ENCODE measurements at places on chromosomes 7 and 10.

- DNase-seq = no peak
Measured at GRCh38 chr7:15396210-15397158, 165.3 kb downstream of the AGMO start.

- DNase-seq = no peak
Measured at GRCh38 chr10:19483421-19483820, 332.8 kb upstream of the PLXDC2 start.

DNA sequence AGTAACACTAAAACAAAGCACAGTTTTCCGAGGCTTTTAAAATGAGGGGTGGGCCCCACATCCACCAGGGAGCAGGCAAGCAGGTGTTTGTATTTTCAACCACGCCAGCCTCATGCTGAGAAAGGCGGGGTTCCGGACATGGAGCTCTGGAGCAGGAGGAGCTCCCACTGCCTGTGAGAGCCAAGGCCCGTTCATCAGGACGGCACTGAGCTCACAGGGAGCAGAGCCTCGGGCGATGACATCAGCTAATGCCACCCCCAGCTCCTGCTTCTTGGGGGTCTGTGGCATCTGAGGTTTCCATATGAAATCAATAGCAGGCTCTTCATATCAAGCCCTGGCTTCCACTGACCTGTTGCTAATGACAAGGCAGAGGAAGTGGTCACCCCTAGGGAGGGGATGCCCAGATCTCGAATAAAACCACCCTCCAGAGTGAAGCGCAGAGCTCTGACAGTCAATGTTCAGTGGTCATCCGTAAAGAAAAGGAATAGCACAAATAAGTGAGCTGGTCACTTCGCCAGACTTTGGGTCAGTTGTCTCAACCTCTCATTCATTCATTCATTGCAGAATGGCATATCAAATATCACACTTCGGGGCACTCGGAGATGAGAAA lies 89.1 kb downstream of the TNS3 start:
- DNase-seq = no peak

- no peak for DNase-seq
Measured at GRCh38 chr10:132448248-132448731, 51.3 kb downstream of the PWWP2B start.

DNA sequence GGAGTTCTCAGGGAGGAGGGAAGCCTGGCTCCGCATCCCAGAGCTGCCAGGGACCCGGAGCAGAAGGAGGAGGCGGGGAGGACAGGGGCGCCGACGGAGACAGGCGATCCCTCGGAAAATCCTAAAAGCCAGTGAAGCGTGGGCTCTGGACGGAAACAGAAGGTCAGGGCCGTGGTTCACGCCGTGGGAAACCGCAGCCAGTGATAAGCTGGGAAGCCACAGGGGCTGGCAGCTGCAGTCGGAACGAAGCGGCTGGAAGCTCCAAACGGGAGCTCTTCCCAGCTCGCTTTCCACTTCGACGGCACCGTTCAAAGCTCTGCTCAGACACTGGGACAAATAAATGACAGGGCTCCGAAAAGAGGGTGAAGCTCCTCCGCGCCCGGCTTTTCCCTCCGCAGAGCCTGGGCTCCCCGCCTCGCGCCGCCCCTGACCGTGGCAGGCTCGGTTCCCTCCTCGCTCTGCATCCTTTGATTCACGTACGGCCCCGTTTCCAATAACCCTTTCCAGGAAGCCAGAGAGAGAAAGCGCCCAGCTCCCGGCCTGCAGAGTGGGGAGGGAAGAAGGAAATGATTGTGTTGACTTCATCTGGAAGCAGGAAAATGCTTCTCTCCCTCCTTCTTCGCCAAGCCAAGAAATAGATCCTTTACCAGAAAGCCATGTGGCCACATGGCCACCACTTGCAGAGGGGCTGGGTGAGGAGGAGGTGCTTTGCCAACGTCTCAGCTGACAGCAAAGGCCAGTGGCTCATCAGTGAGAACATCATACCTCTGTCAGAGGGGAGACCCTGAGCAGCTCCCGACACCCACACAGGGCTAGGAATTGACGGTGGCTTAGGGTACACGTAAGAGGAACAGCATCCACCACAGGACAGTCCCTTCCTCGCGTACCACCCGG lies 57.4 kb downstream of the ADRB1 start:
- no peak for DNase-seq

- no peak for DNase-seq
Measured at GRCh38 chr7:124552217-124552616, 213.4 kb downstream of the GPR37 start.

DNA sequence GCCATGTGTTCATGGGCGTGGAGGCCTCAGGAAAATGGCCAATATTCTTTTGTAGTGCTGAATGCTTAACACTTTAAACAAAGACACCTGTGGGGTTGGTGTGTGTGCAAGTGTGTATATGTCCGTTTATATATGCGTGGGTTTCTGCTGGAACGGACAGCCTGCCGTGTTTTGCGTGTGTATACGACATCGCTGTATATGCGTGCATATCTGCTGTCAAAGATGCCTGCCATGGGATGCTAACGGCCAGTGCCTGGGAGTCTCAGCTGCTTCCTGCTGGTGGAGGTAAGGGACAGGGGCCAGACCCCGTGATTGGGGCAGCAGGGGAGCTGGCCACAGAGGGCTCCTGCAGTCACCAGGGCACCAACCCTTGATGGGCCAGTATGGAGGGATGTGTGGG lies 216.3 kb upstream of the SHH start:
- no peak for DNase-seq

DNA sequence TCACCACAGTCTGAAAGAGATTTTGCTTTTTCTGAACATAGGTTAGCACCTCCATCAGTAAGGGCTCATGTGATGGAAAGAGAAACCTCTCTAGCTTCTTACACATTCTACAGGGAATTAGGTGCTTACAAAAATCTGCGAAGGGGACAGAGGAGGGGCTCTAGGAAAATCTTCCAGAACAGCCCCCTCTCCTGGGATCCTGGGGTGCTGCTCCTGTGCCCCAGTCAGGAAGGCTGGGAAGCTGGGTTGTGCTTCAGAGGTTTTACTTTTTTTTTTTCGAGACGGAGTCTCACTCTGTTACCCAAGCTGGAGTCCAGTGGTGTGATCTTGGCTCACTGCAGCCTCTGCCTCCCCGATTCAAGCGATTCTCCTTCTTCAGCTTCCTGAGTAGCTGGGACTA lies 7.5 kb upstream of the FAM171A1 start:
- DNase-seq = no peak
